ENCODE measurements at places on chromosomes 13 and 19. TPM values are rescaled to one million over a fixed set of nuclear protein-coding genes. Genes with fewer than 3 reads are reported as not detected.

The SLC10A2 gene
- not detected for total RNA-seq

The PCDH17 gene
- total RNA-seq, result not detected

The OR10H1 gene
- not detected for total RNA-seq

The ALKBH6 gene
- 12.0 TPM for total RNA-seq

The TMEM38A gene
- 22.5 TPM for total RNA-seq

The TTC9B gene
- under 0.01 TPM for total RNA-seq
